A375 (cell line): ENCODE measurements at places on chromosomes 2 and 18. TPM values are rescaled to one million over a fixed set of nuclear protein-coding genes. Genes with fewer than 3 reads are reported as not detected.

The DAW1 gene
- total RNA-seq = 0.11 TPM in 1 of 2 replicates, not detected in the other

The REG3A gene
- total RNA-seq = not detected in 2 replicates

The KCNIP3 gene
- total RNA-seq = 1.5 and 2.7 TPM in 2 replicates

The SCYGR2 gene
- not detected in 2 replicates for total RNA-seq

The MYO5B gene
- 3.5 and 4.7 TPM in 2 replicates for total RNA-seq

The HOXD12 gene
- total RNA-seq = 0.60 TPM in 1 of 2 replicates, not detected in the other

The KCNK3 gene
- 0.37 and 0.60 TPM in 2 replicates for total RNA-seq

The FAM124B gene
- total RNA-seq = not detected in 2 replicates

The NEU2 gene
- total RNA-seq = not detected in 2 replicates

The PROM2 gene
- total RNA-seq = 0.15 and 0.66 TPM in 2 replicates

The ZNF892 gene
- total RNA-seq = 2.9 and 3.0 TPM in 2 replicates

The APLF gene
- 0.64 and 0.69 TPM in 2 replicates for total RNA-seq

The OR6B2 gene
- total RNA-seq = not detected in 2 replicates

The RAB6C gene
- total RNA-seq = 0.05 TPM in 1 of 2 replicates, not detected in the other

The TMEM178A gene
- 0.38 TPM in 1 of 2 replicates, not detected in the other for total RNA-seq

The MATN3 gene
- total RNA-seq = 0.15 and 0.66 TPM in 2 replicates

The EHBP1 gene
- total RNA-seq = 90.6 and 97.2 TPM in 2 replicates

The SNRNP27 gene
- total RNA-seq = 53.8 and 56.6 TPM in 2 replicates

The SLC4A5 gene
- 0.16 TPM in 1 of 2 replicates, not detected in the other for total RNA-seq
